ENCODE measurements at places on chromosomes 4 and X. TPM values are rescaled to one million over a fixed set of nuclear protein-coding genes. Genes with fewer than 3 reads are reported as not detected.

DNA sequence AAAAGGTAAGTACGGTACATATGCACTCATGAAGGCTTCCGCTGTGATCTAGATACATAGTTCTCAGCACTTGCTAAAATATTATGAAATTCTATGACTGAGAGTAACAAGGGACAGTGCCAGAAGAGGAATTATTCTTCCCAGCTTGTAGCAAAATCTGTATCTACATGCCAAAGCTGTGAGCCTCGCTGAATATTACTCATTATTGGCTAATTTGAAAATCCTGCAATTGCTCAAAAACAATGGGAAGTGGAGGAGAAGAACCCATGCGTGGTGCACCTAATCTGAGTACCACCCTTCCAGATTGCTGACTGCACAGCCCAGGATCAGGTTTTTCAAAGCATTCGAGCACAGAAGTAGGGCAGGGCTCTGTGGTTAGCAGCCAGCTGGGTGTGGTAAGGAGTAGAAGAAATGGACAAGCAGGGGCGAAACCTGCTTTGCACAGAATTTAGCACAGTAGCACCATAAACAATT is 17.4 kb upstream of the PDCL2 start:
- no peak overlapping the region for H3K27ac ChIP-seq
- H3K4me3 ChIP-seq = no peak overlapping the region
- no peaks in the 10 kb centered on the region for H3K36me3 ChIP-seq
- DNase-seq = peak; percentile 53

CCDC110 gene
- not detected for total RNA-seq

DNA sequence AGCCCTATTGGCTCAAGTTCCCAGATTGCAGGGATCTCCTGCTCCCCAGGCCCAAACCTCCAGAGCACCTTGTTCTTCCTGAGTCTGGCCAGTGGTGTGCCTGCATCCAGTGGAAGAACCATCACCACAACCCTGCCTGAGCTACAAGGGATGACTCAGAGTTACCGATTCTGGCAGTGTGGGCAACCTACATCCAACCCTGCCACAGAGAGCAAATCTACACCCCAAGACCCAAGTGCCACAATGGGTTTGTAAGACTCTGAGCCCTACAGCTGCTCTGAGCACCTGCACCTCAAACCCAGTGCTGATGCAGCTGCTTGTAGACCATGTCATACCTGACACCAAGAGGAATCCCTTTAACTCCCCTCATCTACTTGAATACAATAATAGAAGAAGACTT is 110.0 kb downstream of the SOWAHB start:
- no peaks in the 10 kb centered on the region for H3K36me3 ChIP-seq
- no peak overlapping the region for H3K4me3 ChIP-seq
- no peaks in the 10 kb centered on the region for H3K27me3 ChIP-seq
- H3K27ac ChIP-seq = no peak overlapping the region
- no peak for DNase-seq

FAM114A1 gene
- 25.0 TPM for total RNA-seq

MID1 gene
- total RNA-seq = 21.9 TPM

- no peak for DNase-seq
- no peak overlapping the region for H3K27ac ChIP-seq
These were observed 114.5 kb upstream of the PCDH7 start for GRCh38 chr4:30605616-30606190.

GRCh38 chr4:118760092-118760491 is 74.9 kb downstream of the METTL14 start:
- H3K4me3 ChIP-seq = no peak overlapping the region
- H3K27ac ChIP-seq = no peak overlapping the region
- H3K4me1 ChIP-seq = peaks cover 2% of the 10 kb centered on the region
- no peak for DNase-seq
- H3K36me3 ChIP-seq = peaks cover 30% of the 10 kb centered on the region

TCEAL6 gene
- total RNA-seq = not detected

GRCh38 chr4:163392328-163392727 is 48.6 kb downstream of the NPY5R start:
- H3K4me1 ChIP-seq = no peaks in the 10 kb centered on the region
- H3K27ac ChIP-seq = no peak overlapping the region
- DNase-seq = no peak
- H3K4me3 ChIP-seq = no peak overlapping the region

C4orf33 gene
- 3.2 TPM for total RNA-seq

- peak overlapping the region; percentile 65 for H3K27ac ChIP-seq
- H3K27me3 ChIP-seq = no peaks in the 10 kb centered on the region
- 0 out of 2 replicates have a peak, but pooled peaks cover 2% of the 10 kb centered on the region for H3K36me3 ChIP-seq
These were observed 869 bp downstream of the TMEM184C start for GRCh38 chr4:147617841-147618691.

GRCh38 chrX:71182871-71183270 is 38.2 kb downstream of the NLGN3 start:
- H3K27me3 ChIP-seq = no peaks in the 10 kb centered on the region
- no peaks in the 10 kb centered on the region for H3K36me3 ChIP-seq
- peaks cover 11% of the 10 kb centered on the region for H3K4me1 ChIP-seq
- no peak for DNase-seq
- H3K27ac ChIP-seq = no peak overlapping the region

DNA sequence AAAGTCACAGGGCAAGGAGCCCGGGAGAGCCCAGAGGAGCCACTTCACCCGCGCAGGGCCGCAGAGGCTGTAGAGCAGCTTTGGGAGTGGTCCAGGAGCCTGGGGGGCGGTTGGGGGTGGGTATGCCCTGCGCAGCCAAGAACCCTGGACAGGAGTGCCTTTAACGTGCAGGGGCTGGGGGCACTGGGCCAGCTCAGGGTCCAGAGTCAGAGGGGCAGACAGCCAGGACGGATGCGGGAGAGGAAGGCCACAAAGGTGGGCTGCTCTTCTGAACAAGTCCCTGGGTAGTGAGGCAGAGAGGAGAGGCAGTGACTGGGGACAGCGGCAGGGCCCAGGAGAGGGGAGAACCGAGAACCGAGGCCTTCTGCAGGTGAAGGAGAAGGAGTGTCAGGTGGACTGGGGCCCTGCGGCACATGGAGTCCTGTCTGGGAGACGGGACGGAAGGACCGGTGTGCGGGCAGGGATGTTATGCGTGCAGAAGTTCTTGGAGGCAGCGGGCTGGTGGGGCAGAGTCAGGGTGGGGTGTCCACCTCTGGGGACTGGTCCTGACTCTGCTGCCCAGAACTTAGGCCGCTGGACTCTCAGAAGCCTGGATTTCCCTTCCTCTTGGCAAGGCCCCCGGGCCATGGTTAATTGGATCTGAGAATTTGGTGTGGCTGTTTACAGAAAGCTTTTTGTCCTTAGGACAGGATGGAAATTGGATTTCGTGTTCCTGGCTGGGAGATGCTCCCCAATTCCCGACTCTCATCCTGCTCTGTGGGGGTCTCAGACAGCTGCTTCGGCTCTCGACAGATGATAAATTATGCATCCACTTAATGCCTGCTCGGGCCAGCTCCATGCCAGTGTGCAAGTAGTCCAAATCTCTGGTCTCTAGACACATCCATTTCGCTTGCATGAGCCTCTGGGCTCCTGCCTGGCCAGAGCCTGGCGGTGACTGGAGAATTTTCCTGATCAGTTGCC is 31.9 kb downstream of the ADRA2C start:
- no peak overlapping the region for H3K27ac ChIP-seq
- no peaks in the 10 kb centered on the region for H3K4me1 ChIP-seq
- peaks cover 33% of the 10 kb centered on the region for H3K27me3 ChIP-seq
- H3K4me3 ChIP-seq = no peak overlapping the region

TCEAL8 gene
- 41.2 TPM for total RNA-seq

NPY2R gene
- total RNA-seq = 0.07 TPM

HHIP gene
- total RNA-seq = 2.3 TPM

CYBB gene
- total RNA-seq = 0.46 TPM

- no peaks in the 10 kb centered on the region for H3K27me3 ChIP-seq
- H3K4me3 ChIP-seq = no peak overlapping the region
- DNase-seq = no peak
- no peaks in the 10 kb centered on the region for H3K36me3 ChIP-seq
These were observed 77.1 kb upstream of the EGFL6 start for GRCh38 chrX:13492286-13492685.

GRCh38 chrX:12986164-12986779 is 11.4 kb downstream of the TMSB4X start:
- H3K27ac ChIP-seq = 0 out of 2 replicates have a peak overlapping the region, but pooled peaks have one; percentile 13
- no peaks in the 10 kb centered on the region for H3K27me3 ChIP-seq
- no peak for DNase-seq
- H3K4me1 ChIP-seq = peaks cover 45% of the 10 kb centered on the region

- H3K4me1 ChIP-seq = no peaks in the 10 kb centered on the region
- peak; percentile 77 for DNase-seq
- H3K27ac ChIP-seq = no peak overlapping the region
- H3K27me3 ChIP-seq = no peaks in the 10 kb centered on the region
These were observed 25.7 kb upstream of the SHISA3 start for GRCh38 chr4:42371305-42372252.

DNA sequence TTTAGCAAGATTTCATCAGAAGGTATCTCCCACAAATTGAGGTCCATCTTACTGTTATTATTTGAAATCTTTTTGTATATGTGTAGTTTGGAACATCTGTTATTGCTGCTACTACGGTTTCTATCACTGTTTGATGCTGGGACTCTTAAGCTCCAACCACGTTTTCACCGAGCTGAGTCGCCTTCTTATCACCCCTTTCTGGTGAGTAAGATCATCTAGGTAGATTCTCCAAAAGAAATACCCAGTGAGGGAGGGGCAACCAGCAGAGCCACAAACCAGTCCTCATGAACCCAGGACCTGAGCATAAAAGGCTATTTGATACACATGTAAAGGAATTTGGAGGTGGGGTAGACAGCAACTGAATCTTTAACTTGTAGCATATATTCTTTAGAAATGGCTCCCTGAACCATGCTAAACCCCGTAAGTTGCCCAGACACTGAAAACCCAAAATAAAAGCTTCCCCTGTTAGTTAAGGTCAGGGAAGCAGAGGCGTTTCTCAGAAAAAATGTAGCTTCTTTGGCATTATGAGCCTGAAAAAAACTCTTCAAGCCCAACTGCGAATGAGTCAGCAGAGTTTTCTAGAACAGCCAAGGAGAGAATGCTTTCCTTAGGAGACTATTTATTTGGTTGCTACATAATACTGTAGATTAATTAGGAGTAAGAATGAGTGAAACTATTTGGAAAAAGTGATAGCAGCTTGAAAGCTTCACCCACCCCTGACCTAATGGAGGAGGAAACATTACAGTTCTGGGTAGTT is 53.8 kb upstream of the ATXN3L start:
- no peaks in the 10 kb centered on the region for H3K36me3 ChIP-seq
- peaks cover 18% of the 10 kb centered on the region for H3K4me1 ChIP-seq
- H3K4me3 ChIP-seq = no peak overlapping the region
- no peaks in the 10 kb centered on the region for H3K27me3 ChIP-seq

DNA sequence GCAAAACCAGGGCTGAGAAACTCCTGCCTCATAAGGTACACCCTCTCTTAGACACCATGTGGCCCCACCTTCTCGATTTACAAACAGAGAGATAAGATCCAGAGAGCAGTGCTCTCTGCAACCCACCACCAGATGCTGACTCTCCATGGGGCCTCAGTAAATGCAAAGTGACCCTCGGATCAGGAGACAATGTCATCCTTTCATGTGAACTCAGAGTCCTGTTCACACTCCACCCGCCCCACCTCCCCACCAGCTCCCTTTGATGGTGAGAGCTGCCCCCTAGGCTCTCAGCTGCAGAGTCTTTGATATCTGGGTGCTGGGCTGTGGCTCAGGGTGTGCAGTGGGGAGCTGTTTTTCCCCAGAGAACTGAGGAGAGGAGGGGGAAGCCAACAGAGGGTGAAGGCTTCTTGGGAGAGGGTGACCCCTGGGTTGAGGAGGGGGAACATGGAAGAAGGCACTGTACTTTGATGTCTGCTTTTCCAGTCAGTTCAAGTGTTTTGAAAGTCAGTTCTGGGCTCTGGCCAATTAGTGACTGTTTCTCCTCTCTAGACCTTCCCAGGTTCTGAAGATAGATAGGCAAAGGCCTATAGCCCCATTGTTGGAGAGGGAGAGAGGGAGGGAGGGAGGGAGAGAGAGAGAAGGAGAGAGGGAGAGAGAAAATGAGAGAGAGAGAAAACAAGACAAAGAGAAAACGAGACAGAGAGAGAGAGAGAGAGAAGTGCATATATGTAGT is 88.2 kb downstream of the SCD5 start:
- no peak overlapping the region for H3K4me3 ChIP-seq
- no peak for DNase-seq
- H3K36me3 ChIP-seq = no peaks in the 10 kb centered on the region
- H3K27ac ChIP-seq = no peak overlapping the region
- no peaks in the 10 kb centered on the region for H3K27me3 ChIP-seq

- no peaks in the 10 kb centered on the region for H3K27me3 ChIP-seq
- no peak for DNase-seq
- peaks cover 43% of the 10 kb centered on the region for H3K36me3 ChIP-seq
- H3K27ac ChIP-seq = no peak overlapping the region
- H3K4me1 ChIP-seq = no peaks in the 10 kb centered on the region
These were observed 70.1 kb downstream of the CENPC start for GRCh38 chr4:67475155-67475554.

PDGFRA gene
- 1.1 TPM for total RNA-seq

- no peak overlapping the region for H3K4me3 ChIP-seq
- no peaks in the 10 kb centered on the region for H3K36me3 ChIP-seq
- H3K4me1 ChIP-seq = no peaks in the 10 kb centered on the region
- no peak overlapping the region for H3K27ac ChIP-seq
These were observed 60.2 kb upstream of the PGAM4 start for GRCh38 chrX:78029663-78030062.

Measured in PC-3 (cell line).